Left ventricle myocardium superior (tissue), 1 donor: ENCODE measurements at places on chromosomes 5 and 9. TPM values are rescaled to one million over a fixed set of nuclear protein-coding genes. Genes with fewer than 3 reads are reported as not detected.

- DNase-seq = no peak
Observed at GRCh38 chr5:150525163-150525562, 17.2 kb downstream of the NDST1 start.

DNA sequence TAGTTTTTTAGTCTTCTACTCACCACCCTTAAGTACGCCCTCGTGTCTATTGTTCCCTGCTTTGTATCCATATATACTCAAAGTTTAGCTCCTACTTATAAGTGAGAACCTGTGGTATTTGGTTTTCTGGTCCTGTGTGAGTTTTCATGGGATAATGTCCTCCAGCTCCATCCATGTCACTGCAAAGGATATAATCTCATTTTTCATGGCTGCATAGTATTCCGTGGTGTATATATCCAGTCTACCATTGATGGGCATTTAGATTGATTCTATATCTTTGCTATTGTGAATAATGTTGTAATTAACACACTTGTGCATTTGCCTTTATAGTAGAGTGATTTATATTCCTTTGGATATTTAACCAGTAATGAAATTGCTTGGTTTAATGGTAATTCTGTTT is 579.9 kb downstream of the CDH18 start:
- no peak for DNase-seq

GRCh38 chr9:133282464-133283238 is 7.7 kb upstream of the ABO start:
- DNase-seq = no peak

DNA sequence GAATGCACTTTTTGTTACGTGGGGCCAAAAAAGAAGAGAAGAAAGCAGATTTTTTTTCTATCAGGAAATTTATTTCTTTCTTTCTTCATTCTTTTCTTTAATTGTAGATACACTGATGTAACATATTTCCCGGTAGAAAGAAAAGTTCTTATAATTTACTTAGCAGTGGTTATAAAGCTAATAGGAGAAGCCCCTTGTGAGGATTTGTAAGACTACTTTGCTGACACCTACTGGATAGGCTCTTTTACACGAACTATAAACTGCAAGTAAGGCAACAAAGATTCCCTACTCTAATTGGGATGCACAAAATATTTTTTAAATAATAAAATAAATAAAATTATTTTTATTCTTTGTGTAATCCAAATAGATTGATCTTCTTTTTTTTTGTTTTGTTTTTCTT is 284.4 kb downstream of the DNAH5 start:
- no peak for DNase-seq

DNA sequence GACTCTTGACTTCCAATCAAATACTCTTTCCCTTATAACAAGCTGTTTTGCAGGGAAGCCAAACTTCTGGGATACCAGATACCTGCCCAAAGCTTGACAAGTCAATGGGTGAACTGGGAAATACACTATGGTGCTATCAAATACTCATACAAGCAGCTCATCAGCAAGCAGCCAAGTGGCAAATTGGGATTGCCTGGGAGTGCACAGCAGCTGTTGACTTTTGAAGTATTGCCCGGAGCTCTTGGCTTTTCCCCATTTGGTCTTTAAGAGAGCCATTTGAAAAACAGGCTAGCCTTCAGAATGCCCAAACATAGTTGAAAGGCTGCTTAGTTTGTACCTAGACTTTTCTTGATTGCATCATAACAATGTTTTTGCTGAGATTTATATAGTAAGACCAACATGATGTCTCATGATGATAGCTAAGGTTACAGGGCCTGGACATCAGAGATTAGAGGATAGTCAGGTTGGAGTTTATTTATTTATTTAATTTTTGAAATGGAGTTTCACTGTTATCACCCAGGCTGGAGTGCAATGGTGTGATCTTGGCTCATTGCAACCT is 210.1 kb upstream of the ZNF608 start:
- no peak for DNase-seq

DNA sequence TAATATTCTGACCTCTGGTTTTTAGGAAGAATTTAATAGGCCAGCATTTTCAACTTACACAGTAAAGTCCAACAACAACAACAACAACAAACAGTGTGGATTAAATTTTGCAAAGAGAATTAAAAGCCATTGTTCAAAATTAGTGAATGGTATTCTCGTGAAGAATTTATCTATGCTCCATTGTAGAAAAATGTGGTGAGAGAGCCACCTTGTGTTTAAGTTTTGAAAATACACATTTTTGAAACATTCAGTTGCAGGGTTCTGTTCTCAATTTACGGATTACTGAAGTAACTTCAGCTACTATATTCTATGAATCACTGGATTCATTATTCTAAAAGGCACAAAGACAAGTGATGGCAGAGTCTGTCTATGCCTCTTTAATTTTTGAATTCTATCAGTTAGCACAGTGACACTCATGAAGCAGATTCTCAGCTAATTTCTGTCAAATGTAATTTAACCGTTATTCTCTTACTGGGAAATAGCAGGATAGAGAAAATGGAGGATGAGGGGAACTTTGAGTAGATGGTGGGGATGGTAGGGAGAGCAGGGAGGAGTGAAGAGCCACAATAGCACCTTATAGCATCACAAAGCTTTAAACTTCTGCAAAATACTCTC is 11.0 kb downstream of the CCDC152 start:
- DNase-seq = no peak

GRCh38 chr5:151144922-151145321 is 12.7 kb downstream of the ANXA6 start:
- no peak for DNase-seq

- no peak for DNase-seq
Observed at GRCh38 chr9:71944754-71945375, 33.4 kb downstream of the C9orf85 start.

DNA sequence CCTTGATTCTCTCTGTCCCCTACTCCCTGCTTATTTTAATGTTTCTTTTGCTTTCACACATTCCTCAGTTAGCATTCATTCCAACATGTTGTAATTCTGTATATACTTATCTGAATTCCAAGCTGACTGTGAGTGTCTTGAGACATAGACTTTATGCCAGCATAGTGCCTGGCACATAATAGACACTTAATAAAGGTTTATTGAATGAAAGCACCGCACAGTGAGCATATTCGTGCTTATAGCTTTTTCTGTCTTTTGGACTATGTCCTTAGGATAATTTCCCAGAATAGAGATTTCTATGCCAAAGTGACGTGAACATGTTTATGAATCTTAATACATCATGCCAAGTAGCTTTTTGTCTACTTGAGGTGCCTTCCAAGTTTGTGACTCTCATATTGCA is 174.6 kb downstream of the CD180 start:
- no peak for DNase-seq

DNA sequence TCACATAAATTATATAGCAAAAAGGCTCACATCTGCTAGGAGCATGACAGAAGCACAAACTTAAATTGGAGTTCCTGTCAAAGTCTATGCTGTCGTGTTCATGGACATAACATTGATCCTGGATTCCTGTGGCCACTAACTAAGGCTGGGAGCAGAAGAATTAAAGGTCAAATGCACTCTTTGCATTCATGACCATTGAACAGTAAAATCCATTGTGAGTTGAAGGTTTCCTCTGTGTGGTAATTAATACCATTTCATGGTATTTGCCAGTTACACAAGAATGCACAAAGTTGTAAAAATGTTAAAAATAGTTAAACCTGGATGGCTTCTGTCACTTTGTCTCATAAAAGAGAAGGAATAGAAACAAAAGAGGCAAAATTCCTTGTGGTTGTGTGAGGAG is 242.6 kb downstream of the NPR3 start:
- DNase-seq = no peak

- DNase-seq = no peak
Observed at GRCh38 chr9:120956862-120957261, 30.3 kb upstream of the TRAF1 start.

GRCh38 chr9:61665330-61665751 is 475.5 kb downstream of the SPATA31A7 start:
- DNase-seq = no peak

DNA sequence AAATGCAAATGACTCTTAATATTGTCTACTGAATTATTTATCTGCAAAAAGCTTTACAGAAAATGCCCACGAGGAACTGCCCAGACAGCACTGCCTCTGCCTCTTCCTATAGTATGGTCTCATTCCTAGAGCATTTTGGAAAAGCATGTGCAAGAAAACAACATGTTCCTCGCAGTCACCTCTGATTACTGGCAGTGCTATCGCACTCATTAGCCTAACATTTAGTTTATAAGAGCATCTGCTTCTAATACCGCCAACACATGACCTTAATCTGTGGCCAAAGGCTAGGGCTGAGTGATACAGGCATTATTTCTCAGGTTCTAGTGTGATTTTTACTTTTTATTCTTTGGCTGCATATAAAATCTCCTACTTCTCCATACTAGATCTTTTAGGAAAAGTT is 259.2 kb downstream of the FBXL17 start:
- no peak for DNase-seq

DNA sequence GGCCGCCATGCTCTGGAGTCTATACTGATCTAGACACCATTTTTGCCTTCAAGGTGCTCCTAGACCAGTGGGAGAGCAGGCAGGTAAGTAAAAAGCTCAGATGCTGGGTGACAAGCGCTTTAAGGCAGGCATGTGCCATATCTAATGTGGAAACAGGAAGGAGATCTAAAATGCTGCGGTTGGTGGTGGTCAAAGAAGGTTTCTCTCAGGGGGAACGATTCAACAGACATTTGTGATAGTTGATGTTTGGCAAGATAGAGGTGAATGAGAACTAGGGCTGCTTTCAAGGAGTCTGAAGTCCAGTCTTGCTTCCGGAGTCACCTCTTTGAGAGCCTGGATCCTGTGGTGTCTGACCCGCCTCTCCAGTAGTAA is 146.2 kb upstream of the KLF4 start:
- no peak for DNase-seq

- DNase-seq = no peak
Observed at GRCh38 chr5:149938791-149939358, 5.7 kb downstream of the PDE6A start.

DNA sequence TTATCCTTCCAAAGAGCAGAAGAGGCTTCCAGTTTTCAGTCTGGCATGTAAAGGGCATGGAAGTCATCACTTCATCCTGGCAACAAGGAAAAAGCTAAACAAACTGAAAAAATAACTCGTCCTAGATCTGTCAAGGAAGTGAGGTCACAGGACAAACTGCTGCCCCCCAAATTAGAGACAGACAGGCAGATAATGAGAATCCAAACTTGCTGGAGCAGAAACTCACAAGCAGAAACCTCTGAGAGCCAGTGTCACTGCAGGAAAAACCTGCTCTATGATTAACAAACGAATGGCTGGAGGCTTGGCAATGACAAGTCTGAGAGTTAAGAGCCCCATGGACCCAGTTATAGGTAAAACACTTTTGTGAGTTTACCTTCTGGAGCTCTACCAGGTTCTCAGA is 18.9 kb upstream of the MLANA start:
- no peak for DNase-seq

- no peak for DNase-seq
Observed at GRCh38 chr9:74132986-74133385, 364.1 kb upstream of the RORB start.

DNA sequence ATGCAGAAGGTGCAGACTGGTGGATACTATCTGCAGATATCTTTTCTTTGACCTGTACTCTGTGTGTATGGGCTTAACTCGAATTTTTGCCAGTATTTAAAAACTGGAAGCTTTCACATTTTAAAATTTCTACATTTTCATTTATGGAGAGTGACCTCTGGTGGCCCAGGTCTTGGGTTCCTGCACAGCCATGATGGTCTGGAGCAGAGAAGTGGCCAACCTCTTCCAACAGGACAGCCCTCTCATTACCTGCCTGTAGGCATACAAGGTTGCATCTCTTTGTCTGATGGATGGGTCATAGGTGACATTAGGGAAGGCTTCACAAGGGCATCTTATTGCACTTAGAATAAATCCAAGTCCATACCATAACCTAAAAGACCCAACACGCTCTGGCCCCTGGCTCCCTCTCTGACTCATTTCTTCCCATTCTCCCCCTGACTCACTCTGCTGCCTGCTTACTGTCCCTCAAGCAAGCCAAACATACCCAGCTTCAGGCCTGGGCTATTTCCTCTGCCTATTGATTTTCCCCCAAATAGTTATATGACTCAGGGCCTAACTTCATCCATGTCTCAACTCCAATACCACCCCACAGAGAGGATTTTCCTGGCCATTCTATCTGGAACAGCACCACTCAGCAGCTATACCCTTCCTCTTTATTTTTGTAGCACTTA is 113.3 kb upstream of the SLC1A3 start:
- no peak for DNase-seq

DNA sequence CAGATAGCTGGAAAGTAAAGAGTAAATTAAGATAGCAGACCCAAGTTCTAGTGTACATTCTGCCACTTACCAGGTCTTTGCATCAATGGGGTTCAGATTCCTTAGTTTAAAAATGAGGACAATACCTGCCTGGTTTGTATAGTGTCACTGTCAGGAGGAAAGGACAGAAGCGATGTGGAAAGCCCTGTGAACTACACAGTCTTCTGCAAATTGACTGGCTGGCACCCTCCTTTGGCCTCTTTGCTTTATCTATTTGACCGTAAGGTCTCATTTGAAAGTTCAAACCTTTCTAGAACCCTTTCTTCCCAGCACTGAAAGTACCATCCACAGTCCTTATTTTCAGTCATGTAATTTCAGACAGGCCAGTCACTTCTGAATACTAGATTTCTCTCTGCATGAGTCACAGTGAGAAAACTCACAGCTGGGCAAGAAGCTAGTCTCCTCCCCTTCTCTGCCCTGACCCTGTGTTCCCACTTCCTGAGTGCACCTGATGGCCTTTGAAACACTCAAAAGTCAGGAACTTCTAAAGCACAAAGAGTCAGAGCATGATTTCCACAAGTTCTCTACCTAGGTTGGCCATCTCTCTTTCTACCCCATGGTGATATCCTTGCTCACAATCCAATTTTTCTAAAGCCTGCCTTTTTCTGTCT is 91.3 kb upstream of the RASEF start:
- DNase-seq = no peak

- peak; percentile 67 for DNase-seq
Observed at GRCh38 chr9:111483439-111483857, 735 bp downstream of the ECPAS start.

DNA sequence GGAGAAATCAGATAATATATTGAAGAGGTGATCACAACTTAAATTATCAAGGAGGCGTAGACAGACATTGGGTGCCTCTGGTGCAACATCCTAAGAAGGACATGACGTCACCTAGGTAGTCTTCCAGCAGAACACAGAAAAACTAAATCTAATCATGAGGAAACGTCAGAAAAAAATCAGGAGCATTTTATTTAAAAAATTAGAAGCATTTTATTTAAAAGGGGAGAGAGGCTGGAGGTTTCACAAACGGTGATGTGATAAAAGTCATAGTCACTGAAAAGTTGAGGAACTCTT is 254.6 kb downstream of the TMEM167A start:
- DNase-seq = no peak

Gene MLANA
- total RNA-seq = not detected

Gene OGN
- total RNA-seq = 8.1 TPM

Gene NFIB
- total RNA-seq = 110 TPM

Gene MEGF10
- 0.37 TPM for total RNA-seq

Gene NANS
- total RNA-seq = 35.9 TPM

Gene ACOT12
- not detected for total RNA-seq

Gene MAMDC2
- total RNA-seq = 8.9 TPM

Gene PCDHB11
- 0.74 TPM for total RNA-seq
